ENCODE measurements at places on chromosomes 4 and X.

DNA sequence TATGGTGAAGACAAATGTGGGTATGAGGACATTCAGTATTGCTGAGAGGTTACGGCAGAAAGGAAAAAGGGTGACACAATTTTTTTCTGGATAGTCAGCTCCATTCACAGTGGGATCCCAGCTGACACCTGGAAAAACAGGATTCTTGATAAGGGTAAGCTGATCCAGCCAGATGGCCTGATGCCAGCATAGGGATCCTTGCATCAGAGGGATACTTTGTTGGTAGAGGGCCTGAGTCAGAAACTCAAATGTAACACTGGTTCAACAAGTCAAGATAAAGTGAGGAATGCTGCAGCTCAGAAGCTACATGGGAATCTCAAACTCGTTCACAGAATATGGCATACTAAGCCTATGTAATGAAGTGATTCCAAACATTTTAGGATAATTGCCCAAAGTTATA lies 726.7 kb downstream of the C4orf33 start:
- no peak for DNase-seq

DNA sequence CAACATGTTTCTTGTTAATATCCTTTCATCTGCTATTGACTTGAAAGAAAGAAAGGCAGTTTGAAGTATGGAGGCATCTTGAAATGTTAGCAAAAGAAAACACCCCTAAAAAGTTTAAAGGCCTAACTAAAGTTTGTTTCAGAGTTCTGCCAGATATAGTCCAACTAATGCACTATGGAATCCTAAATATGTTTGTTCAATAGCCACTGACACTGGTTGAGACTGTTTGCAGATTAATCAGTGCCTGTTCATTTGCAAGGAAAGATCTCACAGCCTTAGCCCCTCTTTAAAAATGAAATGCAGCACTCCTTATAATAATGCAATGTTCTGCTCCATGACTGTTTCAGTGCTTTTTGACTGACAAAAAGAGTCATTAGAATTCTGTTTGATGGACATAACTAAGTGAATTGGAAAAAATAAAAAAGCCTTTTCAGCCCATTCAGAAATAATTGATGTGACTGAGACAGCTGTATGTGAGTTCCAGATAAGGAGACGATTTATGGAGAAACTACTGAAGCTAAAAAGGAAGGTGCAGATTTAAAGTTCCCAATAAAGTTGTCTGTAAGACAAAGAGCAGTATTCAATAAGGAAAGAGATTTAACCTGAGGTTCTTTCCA lies 192.0 kb downstream of the PCDH7 start:
- DNase-seq, result no peak

- no peak for DNase-seq
These were observed 621.1 kb downstream of the BCOR start for GRCh38 chrX:39476604-39477021.

DNA sequence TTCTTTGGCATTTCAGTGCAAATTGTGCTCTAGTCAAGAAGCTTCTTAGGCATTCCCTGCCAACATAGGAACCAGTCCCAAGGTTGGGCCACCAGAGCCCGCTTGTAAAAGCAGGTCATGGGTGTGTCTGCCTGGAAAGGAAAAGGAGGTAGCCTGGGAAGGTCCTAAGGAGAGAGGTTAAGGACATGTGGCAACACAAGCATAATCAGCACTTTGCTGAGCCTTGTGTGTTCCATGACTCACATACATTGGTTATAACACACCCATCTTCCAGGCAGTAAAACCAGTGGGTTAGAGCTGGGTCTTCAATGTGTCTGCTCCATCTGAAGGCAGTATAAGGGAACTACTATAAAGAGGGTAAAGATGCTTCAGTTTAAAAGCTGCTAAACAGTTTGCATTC lies 165.0 kb downstream of the FHIP1A start:
- no peak for DNase-seq

GRCh38 chrX:49053223-49054072 lies 5.4 kb upstream of the CCDC120 start:
- DNase-seq, result no peak

DNA sequence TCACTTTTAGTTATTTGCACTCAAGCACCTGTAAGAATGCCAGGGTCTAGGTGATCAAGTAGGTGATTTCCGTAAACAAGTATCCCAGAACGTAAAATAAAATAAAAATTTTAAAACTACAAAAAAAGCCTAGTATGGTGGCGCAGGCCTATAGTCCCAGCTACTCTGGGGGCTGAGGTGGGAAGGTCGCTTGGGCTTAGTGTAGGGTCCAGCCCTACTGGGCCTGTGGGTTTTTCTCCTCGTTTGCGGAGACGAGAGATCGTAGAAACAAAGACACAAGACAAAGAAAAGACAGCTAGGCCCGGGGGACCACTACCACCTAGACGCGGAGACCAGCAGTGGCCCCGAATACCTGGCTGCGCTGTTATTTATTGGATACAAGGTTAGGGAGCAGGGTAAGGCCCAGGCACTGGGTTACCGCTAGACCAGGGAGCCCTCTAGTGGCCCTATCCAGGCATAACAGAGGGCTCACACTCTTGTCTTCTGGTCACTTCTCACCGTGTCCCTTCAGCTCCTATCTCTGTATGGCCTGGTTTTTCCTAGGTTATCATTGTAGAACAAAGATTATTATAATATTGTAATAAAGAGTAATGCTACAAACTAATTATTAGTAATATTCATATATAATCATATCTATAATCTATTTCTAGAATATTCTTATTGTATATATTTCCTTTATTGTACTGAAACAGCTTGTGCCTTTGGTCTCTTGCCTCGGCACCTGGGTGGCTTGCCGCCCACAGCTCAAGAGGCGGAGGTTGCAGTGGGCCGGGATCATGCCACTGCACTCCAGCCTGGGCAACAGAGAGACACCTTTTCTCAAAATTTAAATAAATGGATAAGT lies 38.4 kb downstream of the SAGE1 start:
- peak; percentile 21 for DNase-seq

DNA sequence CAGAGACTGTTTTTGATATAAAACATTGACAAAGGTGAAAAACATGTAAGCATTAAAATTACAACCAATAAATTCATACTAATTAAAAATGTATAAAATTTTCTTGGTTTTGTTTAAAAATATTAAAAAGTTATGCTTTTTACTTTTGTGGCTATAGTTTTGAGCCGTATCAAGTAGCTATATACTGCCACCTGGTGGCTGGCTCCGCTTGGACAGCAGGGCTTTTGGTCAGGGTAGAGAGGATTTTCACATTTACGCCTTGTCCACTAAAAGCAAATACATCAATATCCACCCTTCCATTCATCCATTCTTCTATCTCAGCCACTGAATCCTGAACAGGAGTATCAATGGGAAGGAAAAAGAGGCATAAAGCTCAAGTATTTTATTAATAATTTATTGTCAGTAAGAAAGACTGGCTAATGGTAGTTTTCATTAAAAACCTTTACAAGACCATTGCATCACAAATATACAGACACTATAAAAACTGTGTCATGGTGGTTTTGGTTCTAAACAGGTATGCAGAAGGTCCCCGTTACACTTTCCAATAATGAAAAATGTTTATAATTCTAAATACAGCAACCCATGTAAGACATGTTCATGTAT lies 32.1 kb upstream of the MTNR1A start:
- peak; percentile 31 for DNase-seq

DNA sequence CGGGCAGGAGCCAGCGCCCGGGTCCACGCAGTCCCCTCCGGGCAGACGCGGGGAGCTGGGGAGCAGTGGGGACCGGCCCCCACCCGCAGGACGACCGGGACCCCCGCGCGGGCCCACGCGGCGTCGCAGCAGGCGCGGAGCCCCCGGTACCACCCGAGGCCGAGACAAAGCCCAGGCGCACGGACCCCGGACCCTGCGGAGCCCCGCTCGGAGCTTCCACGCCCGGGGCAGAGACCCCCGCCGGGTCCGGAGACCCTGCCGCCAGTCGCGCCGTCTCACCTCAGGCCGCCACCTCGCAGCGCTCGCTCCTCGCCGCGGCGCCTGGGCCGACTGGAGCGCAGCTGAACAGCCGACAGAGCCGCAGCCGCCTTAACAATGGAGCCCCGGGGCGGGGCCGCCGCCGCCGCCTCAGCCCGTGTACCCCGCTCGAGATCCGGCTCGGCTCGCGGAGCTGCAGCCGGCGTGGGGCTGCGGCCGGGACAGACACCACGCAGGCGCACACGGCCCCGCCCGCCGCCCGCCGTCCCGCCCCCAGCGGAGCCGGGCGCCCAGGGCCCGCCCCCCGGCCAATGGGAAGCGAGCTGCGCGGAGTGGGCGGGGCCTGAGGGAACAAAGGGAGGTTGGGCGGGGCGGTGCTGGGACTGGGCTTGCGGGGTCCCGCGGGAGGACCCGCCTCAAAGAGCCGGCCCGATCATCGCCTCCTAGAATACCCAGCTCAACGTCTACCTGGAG lies at the start of gene AFAP1:
TSS of gene AFAP1 (minus strand) at position 485 of the 732 bp plus-strand sequence. CDS start 67,783 bp downstream, outside the sequence.
- peak; percentile 24 for DNase-seq

DNA sequence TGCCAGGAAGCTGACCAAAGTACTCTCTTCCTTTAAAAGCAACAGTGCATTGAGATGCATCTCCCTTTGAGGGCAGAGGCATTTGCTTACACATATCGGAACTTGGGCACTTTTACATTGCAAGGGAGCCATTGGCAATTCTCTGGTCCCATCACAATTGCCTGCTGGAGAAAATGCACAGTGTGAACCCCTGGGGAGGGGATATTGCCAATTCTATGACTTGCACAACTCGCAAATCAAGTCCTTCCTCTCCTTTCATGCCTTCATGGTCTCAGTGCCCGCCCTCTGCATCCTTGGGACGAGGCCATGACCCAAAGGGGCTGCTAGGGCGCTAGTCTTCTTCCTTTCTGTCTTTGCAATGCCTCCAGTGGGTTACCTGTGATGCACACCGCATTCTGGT lies 14.9 kb upstream of the PDZD4 start:
- no peak for DNase-seq

DNA sequence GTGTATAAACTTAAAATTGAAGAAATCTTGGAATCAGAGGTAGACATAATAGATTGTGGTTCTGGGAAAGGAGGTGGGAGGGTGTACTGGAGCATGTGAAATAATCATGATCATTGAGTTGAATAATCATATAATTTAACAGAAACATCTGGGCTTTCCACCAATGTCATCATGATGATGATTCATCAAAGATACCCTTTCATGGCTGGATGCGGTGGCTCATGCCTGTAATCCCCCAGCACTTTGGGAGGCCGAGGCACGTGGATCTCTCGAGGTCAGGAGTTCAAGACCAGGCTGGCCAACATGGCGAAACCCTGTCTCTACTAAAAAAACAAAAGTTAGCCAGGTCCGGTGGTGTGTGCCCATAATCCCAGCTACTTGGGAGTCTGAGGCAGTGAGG lies 6.7 kb upstream of the RUFY3 start:
- DNase-seq, result no peak

DNA sequence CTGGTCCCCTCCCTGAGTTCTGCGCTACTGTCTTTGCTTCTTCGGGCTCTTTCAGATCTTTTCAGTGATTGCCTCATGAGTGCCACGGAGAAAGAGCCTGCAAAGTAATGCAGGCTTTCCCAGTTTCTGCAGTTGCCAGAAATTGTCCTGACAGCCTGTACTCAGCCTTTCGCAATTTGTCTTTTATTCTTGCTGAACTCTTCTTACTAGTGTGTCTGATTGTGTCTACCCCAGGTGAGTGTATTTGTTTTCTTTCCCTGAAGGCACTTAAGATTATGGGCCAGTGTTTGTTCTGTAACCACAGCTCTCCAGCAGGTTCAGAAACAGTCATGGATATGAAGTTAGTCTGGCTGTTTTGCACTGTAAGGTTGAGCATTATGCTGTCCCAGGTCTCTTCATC lies 47.1 kb downstream of the FAM193A start:
- no peak for DNase-seq

GRCh38 chr4:3732076-3733028 lies 33.8 kb upstream of the ADRA2C start:
- DNase-seq, result no peak

DNA sequence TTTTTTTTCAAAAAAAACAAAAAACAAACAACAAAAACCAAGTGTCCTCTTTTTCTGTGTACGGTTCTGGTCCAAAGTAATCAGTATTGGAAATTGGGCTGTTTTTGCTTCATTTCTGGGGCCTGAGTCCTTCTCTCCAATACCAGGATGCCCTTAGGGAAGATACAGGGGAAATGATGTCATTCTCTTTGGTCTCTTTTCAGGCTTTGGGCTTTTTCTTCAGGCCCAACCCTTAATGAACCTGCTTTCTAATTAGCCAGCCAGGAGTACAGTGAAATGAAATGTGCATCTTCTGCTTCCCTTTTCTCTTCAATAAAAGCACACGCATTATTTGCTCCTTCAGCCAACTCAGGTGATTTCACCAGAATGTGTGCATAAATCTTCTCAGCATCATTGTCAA lies 52.6 kb upstream of the RBPJ start:
- no peak for DNase-seq

GRCh38 chr4:152430507-152430906 lies 105.4 kb downstream of the FBXW7 start:
- no peak for DNase-seq

GRCh38 chr4:43380093-43380492 lies 487.6 kb downstream of the GRXCR1 start:
- no peak for DNase-seq

- no peak for DNase-seq
These were observed 21.0 kb upstream of the EFNB1 start for GRCh38 chrX:68807818-68808217.

GRCh38 chr4:166123546-166123945 lies 250.5 kb downstream of the TLL1 start:
- DNase-seq, result no peak

DNA sequence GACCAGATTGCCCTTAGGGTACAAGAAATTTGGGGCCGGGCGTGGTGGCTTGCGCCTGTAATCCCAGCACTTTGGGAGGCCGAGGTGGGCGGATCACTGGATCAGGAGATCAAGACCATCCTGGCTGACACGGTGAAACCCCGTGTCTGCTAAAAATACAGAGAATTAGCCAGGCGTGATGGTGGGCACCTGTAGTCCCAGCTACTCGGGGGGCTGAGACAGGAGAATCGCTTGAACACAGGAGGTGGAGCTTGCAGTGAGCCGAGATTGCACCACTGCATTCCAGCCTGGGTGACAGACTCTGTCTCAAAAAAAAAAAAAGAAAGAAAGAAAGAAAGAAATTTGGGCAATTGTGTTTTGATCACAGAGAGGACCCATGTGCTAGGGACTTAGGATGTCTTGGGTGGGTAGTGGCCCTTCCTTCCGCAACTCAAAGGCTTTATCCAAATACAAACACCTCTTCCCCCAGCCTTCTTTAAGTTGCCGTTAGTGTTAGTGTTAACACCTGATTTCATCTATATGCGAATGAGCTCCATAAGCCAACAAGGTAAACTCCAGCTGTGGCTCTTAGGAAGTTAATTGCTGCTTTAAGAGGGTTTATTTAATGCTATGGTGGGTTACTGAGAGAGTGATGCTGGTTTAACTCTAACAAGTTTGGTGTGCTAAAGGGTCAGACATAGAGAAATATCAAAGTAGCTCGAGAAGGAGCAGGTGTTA lies 8.6 kb upstream of the CCDC110 start:
- no peak for DNase-seq

DNA sequence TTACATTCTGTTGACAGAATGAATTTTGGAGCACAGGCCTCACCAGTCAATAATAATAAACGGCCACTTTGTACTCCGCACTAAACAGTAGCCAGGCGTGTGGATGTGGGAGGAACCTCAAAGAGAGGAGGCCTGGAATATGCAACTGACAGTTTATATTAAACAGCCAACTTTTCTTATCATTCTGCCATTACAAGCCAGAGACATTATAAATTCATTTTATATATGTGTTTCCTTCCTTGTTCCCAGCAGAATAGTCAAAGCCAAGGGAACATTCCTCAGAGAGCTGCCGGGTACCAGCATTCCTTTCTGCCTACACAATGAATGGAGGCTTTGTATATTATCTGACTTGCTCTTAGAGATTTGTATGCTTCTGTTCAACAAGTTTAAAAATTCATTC lies 436.5 kb upstream of the FTHL17 start:
- DNase-seq, result no peak

Data from hematopoietic multipotent progenitor cell treated with erythropoietin and hydrocortisone succinate and interleukin-3 and kit ligand, for 17 days (in vitro differentiated cells).